Caudate nucleus (tissue), 63 donors: ENCODE measurements at places on chromosomes 7 and 10.

DNA sequence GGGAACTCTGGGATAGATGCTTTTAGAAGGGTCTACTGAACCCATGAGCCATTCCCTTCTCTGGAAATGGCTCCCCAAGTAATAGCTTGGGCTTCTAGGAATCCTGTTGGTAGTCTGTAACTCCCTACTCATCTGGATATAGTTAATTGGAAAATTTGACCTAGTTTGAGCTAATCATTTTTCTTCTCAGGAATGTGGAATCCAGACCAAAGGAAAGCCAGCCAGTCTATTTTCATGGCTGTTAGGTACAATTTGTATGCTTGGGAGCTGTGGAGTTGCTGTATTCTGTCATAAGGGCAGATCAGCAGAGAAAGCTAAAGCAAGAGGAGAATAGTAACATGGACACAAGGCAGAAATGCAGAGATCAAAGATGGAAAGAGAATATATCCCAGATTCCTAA is 71.6 kb upstream of the C1GALT1 start:
- DNase-seq, result no peak

- DNase-seq, result peak; percentile 61
These were observed 10.1 kb downstream of the GPR146 start for GRCh38 chr7:1054438-1054837.

GRCh38 chr10:95388539-95388938 is 97.7 kb upstream of the PDLIM1 start:
- peak; percentile 29 for DNase-seq

DNA sequence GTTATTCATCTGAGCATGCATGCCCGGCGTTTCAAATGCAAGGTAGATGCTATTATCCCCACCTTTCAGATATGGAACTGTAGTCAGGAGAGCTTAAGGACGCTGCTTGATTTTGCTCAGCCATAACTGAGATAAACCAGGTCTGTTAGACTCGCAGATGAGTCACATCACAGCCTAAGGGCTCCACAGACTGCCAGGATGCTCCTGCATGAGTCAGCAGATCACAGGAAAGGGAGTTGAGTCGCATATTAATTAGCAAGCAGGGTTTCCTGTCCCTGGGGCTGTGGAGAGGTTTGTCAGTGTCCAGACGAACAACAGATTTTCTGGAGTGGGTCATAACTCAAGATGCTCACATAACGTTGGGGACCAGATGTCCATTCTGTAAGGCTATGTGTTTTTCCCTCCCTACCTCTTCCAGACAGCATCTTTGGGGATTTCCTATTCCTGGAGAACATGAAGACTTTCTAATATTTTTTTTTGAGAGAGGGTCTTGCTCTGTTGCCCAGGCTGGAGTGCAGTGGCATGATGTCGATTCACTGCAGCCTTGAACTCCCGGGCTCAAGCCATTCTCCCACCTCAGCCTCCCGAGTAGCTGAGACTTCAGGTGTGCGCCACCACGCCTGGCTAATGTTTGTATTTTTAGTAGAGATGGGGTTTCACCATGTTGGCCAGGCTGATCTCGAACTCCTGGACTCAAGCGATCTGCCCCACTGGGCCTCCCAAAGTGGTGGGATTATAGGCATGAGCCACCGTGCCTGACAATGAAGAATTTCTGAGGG is 36.7 kb downstream of the PFKFB3 start:
- peak; percentile 44 for DNase-seq

- DNase-seq, result no peak
These were observed 78.4 kb upstream of the GSDME start for GRCh38 chr7:24835643-24836042.
